SK-MEL-5 (cell line): ENCODE measurements at places on chromosomes 7 and 10. TPM values are rescaled to one million over a fixed set of nuclear protein-coding genes. Genes with fewer than 3 reads are reported as not detected.
A peak's percentile ranks its signal among the peaks of the same experiment; 100 is the strongest.

DNA sequence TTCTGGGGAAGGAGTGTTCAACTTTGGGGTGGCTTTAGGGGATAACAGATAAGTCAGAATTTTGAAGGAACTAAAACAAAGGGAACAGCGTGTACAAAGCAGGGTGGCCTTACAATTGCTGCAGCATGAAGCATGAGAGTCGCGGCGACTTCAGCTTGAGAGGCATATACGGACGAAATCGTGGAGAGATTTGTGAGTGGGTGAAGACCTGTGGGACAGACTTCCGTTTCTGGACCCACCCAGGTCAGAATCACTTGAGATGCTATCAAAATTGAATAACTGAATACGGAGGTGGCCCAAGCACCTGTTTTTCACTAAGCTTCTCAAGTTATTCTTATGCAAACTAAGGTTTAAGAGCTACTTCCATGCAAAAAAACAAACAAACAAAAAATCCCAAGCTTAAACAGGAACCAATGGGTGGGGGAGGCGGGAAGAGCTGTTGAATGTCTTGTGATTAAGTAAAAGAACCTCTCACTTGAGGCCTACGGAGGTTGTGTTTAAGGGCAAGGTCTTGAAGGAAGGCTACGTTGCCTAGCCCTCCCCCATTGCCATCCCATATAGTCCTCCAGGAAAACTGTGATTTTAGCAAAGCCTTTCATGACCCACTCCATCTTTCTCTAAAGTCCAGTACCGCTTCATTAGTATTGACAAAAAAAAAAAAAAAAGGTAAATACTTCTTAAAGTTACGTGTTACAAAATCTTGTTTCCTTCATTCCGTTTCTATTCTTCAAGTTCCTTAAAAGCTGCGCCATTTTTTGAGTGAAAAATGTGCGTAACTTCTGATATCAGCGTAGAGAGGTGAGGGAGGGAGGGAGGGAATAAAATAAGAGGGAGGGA is 1.3 kb upstream of the TRIM24 start:
- DNase-seq, result no peak

Gene PRKG1
- 4.6 and 5.5 TPM in 2 replicates for total RNA-seq

- DNase-seq, result no peak
These were observed 32.0 kb upstream of the PCDH15 start for GRCh38 chr10:54833029-54833428.

Gene AKR1E2
- 7.1 and 8.1 TPM in 2 replicates for total RNA-seq

DNA sequence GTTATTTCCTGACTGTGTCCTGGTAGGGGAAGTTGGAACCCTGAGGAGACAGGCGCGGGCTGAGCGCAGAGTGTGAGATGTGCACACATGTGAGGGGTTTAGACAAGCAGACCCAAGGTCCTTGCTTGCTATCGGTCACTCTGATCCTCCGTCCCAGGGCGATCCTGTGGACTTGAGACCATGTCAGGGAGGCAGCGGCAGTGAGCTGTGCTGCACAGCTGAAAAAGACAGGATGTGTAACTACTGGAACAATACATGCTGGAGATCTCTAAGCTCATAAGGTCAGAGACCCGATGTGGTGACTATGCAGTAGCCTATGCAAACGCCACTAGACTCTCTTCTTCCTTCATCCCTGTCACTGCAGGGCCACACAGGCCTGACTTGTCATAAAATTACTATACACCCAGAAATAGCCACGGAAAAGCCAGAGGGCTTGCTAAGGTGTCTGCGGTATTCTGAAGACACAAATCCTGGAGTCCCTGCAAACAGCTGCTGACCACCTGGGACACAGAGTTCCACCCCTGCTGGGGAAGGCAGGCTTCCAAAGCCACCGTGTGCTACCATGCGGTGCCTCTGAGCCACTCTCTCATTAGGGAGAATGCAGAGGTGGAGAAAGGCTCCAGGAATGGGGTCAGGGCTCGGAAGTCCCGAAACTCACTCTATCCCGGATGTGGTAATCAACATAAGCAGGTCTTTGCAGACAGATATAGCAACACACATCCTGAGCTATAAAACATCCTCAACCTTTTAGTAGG is 91.1 kb upstream of the DDC start:
- no peak for DNase-seq

GRCh38 chr10:79084012-79084971 is 15.5 kb downstream of the ZMIZ1 start:
- peak; percentile 83 for DNase-seq

Gene CALCR
- total RNA-seq, result 0.08 TPM in 1 of 2 replicates, not detected in the other

DNA sequence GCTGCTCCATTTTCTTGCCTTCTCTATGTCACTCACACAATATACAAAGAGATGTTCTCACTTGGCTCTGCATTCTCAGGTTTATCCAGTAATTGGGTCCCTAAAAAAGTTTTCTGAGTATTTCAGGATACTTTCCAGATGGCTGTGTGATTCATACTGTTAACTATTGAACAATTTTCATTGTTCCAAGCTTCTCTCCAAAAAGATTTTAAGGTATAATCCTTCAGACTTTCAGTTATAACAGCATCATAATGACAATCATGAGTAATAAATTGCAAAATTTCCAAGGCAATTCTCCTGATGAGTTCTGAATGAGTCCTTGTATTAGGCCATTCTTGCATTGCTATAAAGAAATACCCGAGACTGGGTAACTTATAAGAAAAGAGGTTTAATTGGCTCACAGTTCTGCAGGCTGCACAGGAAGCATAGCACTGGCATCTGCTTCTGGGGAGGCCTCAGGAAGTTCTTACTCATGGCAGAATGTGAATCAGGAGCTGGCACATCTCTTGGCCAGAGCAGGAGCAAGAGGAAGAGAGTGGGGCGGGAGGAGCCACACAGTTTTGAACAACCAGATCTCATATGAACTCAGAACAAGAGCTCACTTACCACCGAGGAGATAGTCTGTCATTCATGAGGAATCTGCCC is 148.1 kb downstream of the SLC16A9 start:
- DNase-seq, result no peak

Gene FAM25A
- total RNA-seq, result not detected in 2 replicates

DNA sequence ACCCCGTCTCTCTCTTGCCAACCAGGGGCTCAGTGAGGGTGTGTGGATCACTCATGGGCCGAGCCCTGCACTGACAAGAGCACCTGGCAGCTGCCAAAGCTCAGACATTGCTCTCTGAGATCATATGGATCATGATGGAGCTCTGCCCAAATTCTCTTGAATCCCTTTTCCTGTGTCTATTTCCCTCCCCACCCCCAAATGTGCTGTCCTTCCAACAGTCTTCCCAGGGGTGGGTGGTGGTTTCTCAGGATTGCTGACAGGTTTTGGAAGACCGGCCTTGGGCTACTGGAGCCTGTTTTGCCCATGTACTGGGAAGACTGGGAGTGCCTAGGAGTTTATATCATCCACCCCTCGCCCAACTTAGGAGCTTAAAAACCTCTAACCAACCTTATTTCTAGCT is 10.5 kb downstream of the ARHGAP22 start:
- DNase-seq, result no peak

GRCh38 chr10:54983255-54983654 is 182.2 kb upstream of the PCDH15 start:
- no peak for DNase-seq

- DNase-seq, result peak; percentile 91
These were observed 1.1 kb upstream of the HBP1 start for GRCh38 chr7:107167483-107168232.

- no peak for DNase-seq
These were observed 735.6 kb upstream of the SORCS1 start for GRCh38 chr10:107900131-107900530.
